ENCODE measurements at places on chromosomes 3 and 15. TPM values are rescaled to one million over a fixed set of nuclear protein-coding genes. Genes with fewer than 3 reads are reported as not detected.
A peak's percentile ranks its signal among the peaks of the same experiment; 100 is the strongest.

SENP8 gene
- 5.7 TPM for total RNA-seq

NR2F2 gene
- total RNA-seq: 16.0 TPM

TRH gene
- not detected for total RNA-seq

GRCh38 chr15:89910891-89911626 lies 1.7 kb downstream of the ARPIN start:
- DNase-seq: no peak

DNA sequence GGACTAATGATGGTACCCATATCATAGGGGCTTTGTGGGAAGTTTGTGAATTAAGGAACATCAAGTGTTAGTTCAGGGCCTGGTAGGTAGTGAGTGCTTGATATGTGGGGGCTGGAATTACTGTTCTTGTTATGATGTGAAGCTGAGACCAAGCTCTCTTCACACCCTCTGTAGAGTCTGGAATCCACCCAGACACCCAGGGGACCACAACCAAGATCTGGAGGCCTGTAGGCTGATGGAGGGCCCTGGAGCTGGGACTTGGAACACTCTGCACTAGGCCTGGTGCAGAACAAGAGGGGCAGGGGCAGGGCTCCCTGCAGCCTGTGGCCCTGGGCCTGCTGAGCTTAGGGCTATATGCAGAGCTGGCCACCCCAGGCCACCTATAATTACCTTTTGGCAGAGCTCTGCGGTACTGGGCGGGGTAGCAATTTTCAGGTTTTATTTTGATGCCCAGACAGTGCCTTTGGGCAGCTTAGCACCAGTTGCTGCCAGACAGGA lies 13.1 kb upstream of the PRKCD start:
- DNase-seq: no peak

DNA sequence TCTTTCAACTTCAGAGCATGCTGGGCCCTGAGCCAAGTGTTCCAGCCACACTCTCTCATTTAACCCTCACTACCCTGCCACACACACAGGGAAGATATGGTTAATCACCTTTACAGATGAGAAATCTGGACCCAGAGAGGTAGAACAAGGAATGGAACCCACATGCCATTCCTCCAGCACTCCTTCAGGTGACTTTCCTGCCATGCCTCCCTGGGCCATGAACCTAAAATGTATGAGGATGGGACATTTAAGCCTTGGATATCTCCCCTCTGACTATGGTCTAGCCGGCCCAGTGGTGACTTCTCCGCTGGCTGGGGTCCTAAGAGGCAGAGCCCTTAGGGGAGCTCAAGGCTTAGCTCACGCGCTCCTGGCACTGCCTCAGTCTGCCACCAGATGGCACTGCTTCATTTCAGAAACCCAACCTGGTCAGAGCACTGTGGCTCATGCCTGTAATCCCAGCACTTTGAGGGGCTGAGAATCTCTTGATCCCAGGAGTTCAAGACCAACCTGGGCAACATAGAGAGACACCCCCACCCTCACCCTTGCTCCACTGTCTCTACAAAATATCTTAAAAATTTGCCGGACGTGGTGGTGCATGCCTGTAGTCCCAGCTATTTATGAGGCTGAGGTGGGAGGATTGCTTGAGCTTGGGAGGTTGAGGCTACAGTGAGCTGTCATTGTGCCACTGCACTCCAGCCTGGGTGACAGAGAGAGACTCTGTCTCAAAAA lies 2.2 kb upstream of the DCAF1 start:
- DNase-seq: peak; percentile 37

GRCh38 chr3:88219138-88219792 lies 69.5 kb downstream of the C3orf38 start:
- DNase-seq: no peak

DNA sequence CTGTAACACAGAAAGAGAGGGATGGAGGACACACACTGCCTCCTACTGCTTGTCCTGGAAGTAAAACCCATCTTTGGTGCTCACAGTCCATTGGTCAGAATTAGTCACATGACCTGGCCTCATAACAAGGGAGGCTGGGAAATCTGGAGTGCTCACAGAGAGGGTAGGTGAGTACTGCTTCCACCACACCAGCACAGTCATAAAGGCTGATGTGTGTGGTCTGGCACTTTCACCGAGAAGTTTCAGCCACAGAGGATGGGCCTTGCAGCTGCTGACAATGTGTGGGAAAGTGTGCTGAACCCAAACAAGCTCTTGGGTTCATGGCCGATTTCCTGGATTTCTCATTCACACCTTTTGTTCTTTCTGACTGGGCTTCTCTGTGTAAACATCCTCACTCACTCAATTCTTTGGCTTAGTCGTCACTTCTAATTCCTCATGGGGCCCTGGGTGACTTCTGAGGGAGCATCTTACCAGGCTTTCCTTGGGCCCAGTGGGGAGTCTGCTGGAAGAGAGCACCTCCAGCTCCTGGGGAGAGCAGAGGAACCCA lies 100.7 kb downstream of the ASB7 start:
- no peak for DNase-seq

DNA sequence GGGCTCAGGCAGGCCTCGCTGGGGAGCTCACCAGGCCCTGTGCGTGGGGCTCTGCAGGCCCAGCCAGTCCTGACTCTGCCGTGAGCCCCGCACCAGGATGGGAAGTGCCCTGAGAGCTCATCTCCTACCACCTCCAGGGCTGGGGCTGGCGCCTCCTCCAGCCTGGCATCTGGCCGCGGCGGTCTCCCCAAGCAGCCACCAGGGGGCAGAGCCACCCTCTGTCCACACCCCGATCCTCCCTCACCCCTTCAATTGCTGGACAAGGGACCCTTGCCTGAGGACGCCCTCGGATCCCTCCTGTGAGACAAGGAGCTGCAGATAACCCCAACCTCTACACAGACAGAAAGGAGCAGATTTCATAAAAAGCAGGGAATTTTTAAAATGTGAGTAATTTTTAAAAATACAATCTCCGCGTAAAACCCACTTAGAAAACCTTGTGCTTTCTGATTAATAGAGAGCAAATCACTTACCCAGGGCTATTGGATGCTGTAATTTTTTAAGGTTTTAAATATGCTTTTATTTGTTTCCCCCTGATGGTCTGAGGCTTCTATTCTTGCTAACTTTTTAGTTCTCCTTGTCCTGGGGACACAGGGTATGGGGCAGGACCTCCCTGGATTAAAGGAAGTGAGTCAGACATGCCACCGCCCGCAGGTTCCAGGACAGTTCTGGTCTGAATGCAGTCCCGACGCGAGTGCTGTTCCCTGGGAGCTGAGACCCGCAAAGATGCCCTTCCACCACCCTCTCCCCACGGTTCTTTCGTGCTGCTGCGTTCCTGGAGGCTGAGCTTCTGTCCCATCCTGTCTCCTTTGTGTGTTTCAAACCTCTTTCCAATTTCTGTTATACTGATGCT lies 52.3 kb upstream of the CHRNA7 start:
- peak; percentile 44 for DNase-seq

DNA sequence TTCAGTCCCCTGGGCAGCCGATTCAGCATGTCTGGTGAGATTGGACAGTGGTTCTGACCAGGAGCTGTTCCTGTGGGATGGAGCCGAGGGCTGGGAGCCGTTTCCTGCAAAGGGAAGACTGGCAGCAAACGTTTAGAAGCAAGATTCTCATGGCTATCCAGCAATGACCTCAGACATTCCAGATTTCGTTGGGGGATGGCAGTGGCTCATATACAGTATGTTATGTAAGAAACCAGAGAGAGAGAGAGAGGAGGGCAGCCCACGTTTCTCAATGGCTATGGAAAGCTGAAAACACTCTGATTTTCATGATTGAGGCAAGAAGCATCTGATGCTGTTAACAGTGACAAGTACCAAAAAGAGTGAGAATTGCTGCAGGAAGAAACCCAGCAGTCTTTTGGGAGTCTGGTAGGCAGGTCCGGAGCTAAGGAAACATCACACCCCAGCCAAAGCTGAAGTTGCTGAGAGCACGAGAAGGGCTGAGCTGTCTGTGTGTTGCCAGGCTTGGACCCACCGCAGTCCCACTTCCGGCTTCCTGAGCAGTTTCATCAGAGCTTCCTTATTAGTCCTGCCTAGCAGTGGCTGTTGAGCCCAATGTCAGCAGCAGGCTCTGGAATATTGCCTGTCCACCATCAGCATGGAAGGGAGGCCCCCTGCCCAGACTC lies 25.6 kb upstream of the VPS8 start:
- no peak for DNase-seq

Measured in Caki2 (cell line).